ENCODE measurements at places on chromosomes 6 and 20. TPM values are rescaled to one million over a fixed set of nuclear protein-coding genes. Genes with fewer than 3 reads are reported as not detected.

Gene PRND
- total RNA-seq = not detected

Gene RAB22A
- total RNA-seq = 21.3 TPM

Gene ZBTB24
- total RNA-seq = 5.3 TPM

Gene FNDC11
- 1.4 TPM for total RNA-seq

- DNase-seq = no peak
Observed at GRCh38 chr6:168364793-168365421, 45.3 kb upstream of the DACT2 start.

- no peak for DNase-seq
Observed at GRCh38 chr20:17655865-17656479, 26.1 kb downstream of the RRBP1 start.

- DNase-seq = no peak
Observed at GRCh38 chr20:40307997-40308396, 381.0 kb downstream of the MAFB start.

- no peak for DNase-seq
Observed at GRCh38 chr6:170227521-170227983, 63.3 kb downstream of the DLL1 start.

- no peak for DNase-seq
Observed at GRCh38 chr20:20664795-20665589, 47.5 kb downstream of the RALGAPA2 start.

GRCh38 chr6:157997893-157998608, 16.4 kb downstream of the SYNJ2 start:
- DNase-seq = no peak

- DNase-seq = peak; percentile 15
Observed at GRCh38 chr6:168703990-168704389, 263.0 kb downstream of the SMOC2 start.

DNA sequence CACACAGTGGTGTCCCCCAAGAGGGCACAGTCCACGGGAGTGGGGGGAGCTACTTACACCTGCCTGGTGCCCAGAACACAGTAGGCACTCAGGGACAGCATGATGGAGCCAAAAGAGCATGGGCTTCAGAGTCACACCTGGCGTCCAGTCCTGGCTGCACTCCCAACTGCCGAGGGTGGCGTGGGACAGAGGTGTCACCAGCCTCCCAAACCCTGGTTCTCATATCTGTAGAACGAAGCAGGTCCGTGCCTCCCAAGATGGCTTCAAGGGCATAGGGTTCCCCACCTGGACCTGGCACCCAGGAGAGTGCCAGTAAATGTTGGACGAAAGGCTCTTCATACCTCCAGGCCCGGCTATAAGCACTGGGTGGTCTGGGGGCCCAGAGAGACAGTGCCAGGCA, 8.9 kb downstream of the HRH3 start:
- DNase-seq = no peak

- DNase-seq = no peak
Observed at GRCh38 chr6:158422629-158423238, 110.5 kb downstream of the TULP4 start.

GRCh38 chr20:49862607-49863200, 50.1 kb downstream of the SLC9A8 start:
- DNase-seq = no peak

- DNase-seq = no peak
Observed at GRCh38 chr20:32052090-32052777, at the start of gene HCK. HCK (plus strand) TSS chr20:32052242.

All from mucosa of gallbladder (tissue), 1 donor.